Activated CD4-positive, alpha-beta T cell treated with anti-CD3 and anti-CD28 coated beads, Interleukin-2, amount 50 U/mL, for 48 hours (primary cell): ENCODE measurements at places on chromosomes 1 and 21.

DNA sequence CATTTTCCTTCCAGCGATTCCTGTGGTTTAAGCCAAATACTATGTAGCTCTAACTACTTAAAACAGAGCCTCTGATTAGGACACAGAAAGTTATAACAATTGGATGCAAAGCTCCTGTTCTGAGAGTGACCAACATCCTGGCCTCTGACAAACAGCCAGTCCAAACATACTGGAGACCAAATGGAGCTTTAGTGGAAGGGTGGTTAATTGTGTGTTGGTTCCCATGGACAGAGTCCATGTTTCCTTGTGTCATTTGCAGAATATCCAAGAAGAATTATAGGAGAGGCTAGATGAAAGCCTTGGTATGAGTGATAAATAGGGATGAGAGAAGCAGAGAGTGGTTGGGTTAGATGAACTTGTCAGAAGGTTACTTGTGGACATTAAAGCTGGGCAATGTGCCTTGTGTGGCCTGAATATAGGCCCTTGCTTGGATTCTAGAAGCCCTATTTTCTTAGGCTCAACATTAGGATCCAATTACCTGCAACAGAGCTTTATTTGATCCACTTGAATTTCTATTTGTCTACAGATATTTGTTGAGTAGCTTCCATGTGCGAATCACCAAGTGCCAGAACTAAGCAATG lies 180.5 kb upstream of the GORAB start:
- no peak for DNase-seq

DNA sequence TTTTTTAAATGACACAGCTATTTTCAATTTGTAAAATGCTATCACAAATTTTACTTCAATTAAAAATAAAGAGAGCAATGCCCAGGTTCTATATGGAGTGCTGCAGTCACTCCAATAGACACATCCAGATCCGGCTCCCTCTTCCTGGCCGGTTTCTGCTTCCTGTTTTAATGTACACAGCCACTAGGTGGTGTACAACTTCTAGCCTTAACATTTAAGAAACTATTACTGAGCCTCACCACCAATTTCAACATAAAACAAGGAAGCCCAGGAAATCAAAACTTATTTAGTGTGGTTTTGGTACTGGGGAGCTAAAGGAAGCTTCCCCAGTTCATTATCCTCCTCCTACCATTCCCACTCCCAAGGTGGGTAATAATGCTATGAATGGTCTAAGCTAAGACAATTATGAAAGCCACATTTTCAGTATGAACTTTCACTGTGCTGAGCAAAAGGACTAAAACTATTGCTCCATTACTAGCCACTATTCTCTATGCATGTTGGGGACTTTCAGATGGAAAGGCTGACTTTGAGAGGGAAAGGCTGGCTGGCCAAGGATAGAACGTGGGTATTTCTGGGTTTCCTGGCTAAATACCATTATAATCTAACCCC lies 25.5 kb upstream of the MTMR11 start:
- peak; percentile 26 for DNase-seq

- peak; percentile 50 for DNase-seq
Measured at GRCh38 chr1:154608397-154609270, 648 bp upstream of the ADAR start.

- DNase-seq, result no peak
Measured at GRCh38 chr1:203926025-203926540, 64.7 kb downstream of the SNRPE start.

DNA sequence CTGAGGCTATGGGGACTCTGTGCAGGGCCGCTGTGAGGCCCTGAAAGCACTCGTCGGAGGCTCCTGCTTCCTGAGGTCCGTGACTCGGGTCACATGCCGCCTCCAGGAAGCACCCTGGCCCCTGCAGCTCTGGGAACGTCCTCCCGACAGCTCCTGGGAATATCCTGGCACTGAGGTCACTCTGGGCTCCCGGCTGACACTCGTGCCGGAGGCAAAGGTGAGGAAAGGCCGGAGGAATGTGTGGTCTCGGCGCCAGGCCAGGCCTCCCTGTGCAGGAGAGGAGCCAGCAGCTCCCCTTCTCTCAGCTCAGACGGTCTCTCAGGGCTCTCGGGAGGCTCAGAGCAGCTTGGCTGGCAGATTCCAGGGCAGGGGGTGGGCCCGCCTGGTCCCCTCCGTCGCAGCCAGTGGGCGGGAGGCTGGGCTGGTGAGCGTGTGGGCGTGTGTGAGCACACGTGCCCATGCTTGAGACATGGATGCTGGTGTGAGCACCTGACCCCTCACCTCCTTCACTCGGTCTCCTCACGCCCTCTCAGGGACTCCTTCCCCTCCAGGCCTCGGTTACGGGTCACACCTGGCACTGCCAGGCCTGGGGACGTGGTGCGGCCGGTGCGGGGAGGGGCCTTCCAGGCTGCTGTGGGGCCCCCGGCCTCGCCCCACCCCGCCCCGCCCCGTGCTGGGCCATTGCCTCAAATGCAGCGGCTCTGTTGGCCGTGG lies 5.5 kb upstream of the RNF223 start:
- peak; percentile 48 for DNase-seq

DNA sequence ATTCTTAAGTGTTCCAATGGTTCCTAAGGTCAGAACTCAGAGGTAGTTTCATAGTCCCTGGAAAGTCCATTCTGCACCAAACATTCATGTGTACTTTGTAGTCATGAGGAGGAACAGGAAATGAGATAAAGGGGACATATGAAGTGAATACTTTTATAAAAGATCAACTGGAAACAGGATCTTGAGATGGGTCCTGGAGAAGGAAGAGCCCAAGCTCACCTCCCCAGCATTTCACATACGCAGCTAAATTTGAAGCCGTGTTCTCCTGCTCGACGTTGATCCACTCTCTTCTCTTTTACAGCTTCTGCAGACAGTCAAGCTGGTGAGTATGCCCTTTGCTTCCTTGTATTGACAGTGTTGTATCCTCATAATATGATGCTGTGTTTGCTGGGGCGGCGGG lies 429 bp downstream of the FCGR2A start:
- DNase-seq, result no peak

- DNase-seq, result no peak
Measured at GRCh38 chr1:117540532-117540931, 65.3 kb upstream of the TENT5C start.

- DNase-seq, result no peak
Measured at GRCh38 chr1:231411036-231411531, 11.0 kb downstream of the EGLN1 start.

- DNase-seq, result no peak
Measured at GRCh38 chr1:211326140-211326527, 499 bp upstream of the TRAF5 start.

GRCh38 chr21:45403133-45403824 lies 1.7 kb upstream of the COL18A1 start:
- DNase-seq, result no peak

- no peak for DNase-seq
Measured at GRCh38 chr1:228198977-228199590, 8.8 kb upstream of the OBSCN start.

DNA sequence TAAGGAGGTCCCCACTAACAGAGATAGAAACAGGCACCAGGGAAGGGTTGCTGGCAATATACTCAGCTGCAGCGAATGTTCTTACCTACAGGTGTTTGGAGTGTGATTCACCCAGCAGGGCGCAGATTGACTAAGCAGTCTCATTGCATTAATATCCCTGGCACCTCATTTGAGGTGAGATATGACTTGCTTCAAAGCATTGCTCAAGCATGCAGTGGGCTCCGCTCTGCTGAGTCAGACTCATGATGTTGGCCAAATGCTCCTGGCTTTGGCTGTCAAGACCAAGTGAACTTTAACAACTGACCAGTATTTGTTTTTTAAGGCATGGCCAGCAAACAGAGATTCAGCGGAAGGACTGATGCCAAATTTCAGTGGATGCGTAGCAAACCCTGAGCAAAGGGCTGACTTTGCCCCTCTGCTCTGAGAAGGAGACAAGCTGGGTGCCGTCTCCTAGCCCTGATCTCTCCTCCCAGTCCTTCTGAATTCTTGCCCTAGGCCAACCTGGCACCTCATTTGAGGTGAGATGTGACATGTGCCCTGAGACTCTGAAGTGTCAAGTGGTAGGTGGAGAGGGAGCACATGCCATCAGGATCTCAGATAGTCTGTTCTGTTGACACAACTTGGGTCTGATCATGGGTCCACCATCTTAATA lies 187.1 kb upstream of the COA6 start:
- DNase-seq, result peak; percentile 40

GRCh38 chr1:41908288-41908895 lies 10.3 kb downstream of the HIVEP3 start:
- DNase-seq, result no peak

DNA sequence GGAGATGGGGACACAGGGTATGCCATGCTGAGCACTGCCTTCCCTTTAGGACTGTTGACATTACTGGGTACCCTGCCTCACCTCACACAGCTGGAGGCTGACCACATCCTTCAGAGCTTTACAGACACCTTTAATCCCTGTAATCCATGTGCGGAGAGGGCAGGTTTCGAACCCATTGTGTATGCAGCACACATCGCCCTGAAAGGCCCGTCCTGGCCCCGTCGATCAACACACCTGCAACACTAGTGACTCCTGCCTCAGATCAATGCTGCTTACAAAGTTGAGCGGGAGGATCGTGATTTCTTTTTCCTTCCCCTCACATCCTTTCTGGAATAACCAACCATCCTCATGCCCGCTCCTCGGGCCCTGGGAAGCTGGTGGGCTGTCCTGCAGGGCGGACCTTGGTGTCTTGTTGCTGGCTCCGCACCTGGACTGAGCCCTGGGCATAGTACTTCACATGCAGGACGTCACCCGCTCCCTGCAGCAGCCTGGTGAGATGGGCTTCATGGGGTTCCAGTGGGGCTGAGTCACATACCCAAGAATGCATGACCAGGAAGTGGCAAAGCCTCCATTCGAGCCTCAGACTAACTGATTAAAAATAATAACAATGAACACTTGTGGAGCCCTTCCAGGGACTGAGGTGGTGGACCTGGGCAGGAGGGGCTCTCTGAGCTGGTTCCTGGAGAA lies 403.6 kb downstream of the PTPRU start:
- DNase-seq, result no peak

DNA sequence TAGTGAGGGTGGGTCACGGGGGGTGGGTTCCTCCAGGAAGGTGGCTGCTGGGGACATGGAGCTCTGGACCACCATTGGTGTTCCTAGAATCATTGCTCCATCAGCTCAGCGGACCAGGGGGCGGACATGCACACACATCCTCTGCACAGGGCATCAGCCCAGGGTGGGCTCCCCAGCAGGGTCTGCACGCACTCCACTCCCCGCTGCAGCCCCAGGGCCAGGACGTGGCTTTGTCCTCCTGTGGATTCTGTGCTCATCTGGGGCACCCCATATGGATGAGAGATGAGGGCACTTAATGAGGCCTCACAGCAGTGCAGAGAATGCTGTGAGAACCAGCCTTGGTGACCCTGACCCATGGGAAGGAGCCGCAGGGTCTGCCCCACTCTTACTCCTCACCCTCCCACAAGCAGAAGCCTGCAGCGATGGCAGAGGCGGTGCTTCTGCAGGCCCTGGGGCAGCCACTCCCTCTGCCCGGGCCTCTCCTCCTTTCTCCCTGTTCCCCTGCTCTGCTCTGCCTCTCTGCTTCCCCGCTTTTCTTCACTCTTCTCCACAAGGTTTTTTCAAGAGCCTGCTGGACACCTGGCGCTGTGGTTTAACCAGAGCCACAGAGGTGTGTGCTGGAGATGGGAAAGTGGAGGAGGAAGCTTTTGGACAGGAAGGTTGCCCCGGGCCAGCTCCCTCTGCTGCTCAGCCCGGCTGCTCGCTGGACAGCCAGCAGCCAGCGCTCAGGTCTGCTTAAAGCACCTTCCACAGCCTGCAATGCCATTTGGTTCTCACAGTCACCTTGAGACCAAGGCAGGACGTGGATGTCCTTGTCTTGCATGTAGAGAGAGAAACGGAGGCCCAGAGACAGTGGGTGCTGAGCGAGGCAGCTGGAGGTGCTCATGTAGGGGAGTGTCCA lies 26.3 kb upstream of the PCBP3 start:
- DNase-seq, result no peak

- no peak for DNase-seq
Measured at GRCh38 chr1:230090194-230090711, 23.2 kb downstream of the GALNT2 start.

- peak; percentile 57 for DNase-seq
Measured at GRCh38 chr1:6028042-6028850, 17.4 kb upstream of the KCNAB2 start.

DNA sequence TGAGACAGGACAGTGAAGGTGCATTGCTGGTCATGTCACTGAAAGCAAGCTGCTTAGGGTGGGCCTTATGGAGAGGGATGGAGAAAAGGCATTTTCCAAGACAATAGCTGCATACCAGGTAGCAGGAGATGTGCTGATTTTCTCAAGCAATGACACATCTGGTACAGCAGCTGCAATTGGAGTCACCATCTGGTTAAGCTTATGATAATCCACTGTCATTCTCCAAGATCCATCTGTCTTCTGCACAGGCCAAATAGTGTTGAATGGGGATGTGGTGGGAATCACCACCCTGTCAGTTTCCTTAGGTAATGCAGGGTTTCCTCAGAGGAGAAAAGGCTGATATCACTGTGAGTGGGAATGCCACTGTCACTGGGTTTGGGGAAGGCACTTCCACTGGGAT lies 54.6 kb downstream of the ADSS2 start:
- DNase-seq, result no peak

- peak; percentile 51 for DNase-seq
Measured at GRCh38 chr1:44212355-44213221, 683 bp upstream of the DMAP1 start.

DNA sequence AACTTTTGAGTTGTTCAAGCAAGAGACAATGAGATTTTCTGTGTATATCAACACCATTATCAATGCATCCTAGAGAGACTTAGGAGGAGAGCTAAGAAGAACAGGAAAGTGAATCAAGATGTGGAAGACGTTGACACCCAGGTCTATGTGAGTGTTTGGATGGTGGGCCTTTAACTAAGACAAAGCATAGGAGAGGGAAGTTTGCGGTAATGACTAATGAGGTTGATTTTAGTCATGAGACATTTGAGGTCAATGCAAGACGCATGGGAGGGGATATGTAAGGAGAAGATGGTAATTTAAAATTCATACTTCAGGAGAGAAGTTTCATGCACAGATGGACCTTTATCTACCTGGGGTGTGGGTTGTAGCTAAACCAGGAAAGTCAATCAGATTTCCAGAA lies 269.6 kb downstream of the VAV3 start:
- DNase-seq, result no peak

- no peak for DNase-seq
Measured at GRCh38 chr1:87349036-87349435, 20.4 kb downstream of the LMO4 start.

GRCh38 chr1:174417921-174418320 lies 29.8 kb upstream of the GPR52 start:
- DNase-seq, result no peak

GRCh38 chr1:101325144-101325543 lies 88.3 kb downstream of the S1PR1 start:
- no peak for DNase-seq

DNA sequence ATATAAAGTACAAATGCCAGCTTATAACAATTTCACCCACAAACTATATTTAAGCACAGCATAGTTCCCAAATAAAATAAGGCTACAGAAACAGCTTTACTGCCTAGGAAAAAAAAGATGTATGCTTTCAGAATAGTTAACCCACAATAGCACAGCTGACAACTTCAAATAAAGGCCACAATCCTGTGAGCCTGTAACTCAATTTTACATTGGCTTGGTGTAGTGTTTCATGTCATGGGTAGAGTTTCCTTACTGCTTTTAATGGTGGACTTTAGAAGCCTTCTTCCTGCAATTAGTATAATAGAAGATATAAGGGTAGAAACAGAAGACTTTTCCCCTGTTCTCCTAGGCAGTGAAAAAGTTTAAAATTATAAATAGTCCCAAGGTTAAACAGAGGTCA lies 44.3 kb upstream of the ZC3H11B start:
- DNase-seq, result no peak

GRCh38 chr1:226651041-226651731 lies 87.9 kb downstream of the ITPKB start:
- no peak for DNase-seq

- DNase-seq, result no peak
Measured at GRCh38 chr1:225044258-225044657, 114.8 kb downstream of the DNAH14 start.
